ENCODE measurements at places on chromosomes 1 and 21.

- DNase-seq, result no peak
Measured at GRCh38 chr1:187848321-187848720, 1019.6 kb downstream of the PLA2G4A start.

DNA sequence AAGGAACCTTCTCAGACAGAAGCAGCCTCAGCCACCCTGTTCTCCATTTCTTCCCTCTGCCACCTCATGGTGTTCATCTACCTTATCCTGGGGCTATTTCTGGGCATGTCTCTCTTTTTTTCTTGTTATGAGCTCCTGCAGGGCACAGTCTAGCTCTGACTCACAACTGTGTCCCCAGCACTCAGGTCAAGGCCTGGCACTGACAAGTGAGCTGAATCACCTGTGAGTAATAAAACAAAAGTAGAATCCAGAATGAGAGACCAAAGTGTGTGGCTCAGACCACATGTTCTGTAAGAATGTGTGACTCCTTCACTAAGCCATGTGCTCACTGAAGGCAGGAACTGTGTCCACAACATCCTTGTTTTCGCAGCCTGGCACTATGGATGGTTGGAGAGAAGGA is 23.2 kb downstream of the C1orf94 start:
- no peak for DNase-seq

DNA sequence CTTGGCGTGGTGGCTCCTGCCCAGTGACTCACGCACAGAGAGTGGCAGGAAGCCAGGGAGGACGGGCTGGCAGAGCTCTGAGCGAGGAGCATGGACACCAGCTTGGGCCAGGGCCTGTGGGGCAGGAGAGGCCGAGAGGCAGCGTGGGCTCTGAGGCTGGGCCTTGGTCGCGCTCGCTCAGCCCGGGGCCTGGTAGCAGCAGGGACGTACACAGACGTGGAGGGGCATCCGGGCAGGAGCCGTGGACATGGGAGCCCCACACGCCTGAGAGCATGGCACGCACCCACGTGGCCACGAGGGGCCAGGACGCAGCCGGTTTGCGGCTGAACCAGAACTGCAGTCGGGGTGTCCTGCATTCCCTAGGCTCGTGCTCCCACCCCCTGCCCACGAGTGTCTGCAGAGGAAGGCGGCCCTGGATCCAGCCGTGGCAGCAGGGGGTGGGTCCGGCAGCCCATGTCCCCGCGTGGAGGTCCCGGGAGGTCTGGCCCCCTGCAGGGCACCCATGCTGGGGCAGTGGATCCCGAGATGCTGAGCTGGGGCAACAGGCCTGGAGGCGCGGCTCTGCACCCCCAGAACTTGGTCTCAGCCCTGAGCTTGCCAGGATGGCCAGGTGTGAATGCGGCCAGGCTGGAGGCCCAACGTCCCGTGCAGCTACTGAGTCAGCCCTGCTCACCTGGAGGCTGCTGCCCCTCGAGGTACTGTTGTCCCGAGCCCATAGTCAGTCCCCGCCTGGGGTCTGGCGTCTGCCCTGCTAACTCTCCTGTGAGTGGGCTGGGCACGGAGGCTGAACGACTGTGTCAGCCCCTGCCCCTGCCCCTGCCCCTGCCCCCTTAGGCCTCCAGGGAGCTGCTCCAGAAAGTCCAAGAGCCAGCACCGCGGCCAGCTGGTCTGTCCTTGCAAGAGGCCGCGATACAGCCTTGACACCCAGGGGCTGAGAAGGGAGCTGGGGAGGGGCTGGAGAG is 61.6 kb downstream of the SLX9 start:
- DNase-seq, result no peak

DNA sequence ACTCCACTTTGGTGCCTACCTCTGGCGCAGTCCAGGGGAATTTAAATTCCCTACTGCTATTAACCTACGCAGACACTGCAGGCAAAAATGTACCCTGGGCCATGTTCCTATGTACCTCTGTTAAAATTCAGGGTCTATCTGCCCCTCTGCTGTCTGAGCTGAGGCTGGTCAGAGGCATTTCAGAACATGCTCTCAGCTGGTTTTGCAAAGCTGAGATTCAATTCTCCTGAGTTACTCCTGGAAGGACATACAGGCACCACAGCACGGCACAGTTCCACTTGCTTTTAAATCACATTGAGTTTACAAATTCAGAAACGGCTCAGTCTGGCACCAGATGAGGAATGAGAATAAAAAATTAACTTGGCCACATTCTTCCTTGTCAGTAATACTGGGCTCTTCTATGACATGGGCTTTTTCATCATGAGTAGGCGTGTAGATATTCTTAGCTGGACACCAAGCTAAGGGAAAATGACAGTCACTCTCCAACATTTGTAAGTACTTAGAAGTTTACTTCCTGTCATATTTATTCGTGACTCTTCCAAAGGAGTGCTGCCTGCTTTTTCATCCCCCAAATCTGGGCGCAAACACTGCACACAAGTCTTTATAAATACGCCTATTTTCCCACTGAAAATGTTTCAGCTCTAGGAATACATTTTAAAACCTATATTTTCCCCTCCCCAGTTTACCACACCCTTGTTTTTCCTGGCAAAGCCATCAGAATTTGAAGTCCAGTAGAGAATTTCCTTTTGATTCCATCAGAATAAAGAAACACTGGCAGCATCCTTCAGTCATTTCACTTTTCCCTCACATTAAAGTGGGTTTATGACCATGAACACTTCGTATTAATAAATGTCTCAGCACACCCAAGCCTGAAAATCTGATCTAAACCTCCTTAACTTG is 1.9 kb downstream of the C1orf198 start:
- no peak for DNase-seq

- DNase-seq, result no peak
Measured at GRCh38 chr1:16139473-16139962, 16.4 kb downstream of the EPHA2 start.

DNA sequence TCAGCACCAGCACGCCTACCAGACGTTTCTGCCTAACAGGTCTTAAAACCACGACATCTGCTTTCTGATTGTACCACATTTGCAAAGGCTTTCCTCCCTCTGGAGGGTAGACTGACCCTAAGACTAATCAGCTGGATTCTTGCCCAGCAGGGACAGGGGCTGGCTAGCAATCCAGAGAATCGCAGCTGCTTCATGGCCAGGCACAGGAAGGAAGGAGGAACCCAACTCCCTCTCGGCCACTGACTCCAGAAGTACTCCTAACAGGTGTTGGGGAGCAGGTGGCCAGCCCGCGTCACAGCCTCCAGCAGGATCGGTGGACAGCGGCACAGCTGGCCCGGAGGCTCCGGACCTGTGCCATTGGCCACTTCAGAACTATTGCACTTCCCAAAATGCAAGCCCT is 180.8 kb downstream of the NPHP4 start:
- no peak for DNase-seq
